A549 treated with dexamethasone at 1 μM for 4 hours (cell line): ENCODE measurements at places on chromosomes 13 and 19. TPM values are rescaled to one million over a fixed set of nuclear protein-coding genes. Genes with fewer than 3 reads are reported as not detected.

ZNF808 gene
- total RNA-seq, result 0.06 to 0.26 TPM (median 0.16 TPM) in 5 replicates

ATP12A gene
- total RNA-seq, result 0.02 TPM in 2 of 5 replicates, not detected in the others

ZNF607 gene
- 3.6 to 6.3 TPM (median 5.5 TPM) in 5 replicates for total RNA-seq

NDFIP2 gene
- 16.2 to 24.0 TPM (median 19.2 TPM) in 5 replicates for total RNA-seq

DENND1C gene
- 0.13 to 0.25 TPM (median 0.21 TPM) in 5 replicates for total RNA-seq

ASPDH gene
- total RNA-seq, result not detected in 5 replicates

VSTM2B gene
- 0.09 TPM in 1 of 5 replicates, not detected in the others for total RNA-seq

ZNF540 gene
- 0.05 to 0.17 TPM (median 0.16 TPM) in 4 of 5 replicates, not detected in the other for total RNA-seq

CEACAM6 gene
- 14.6 to 24.6 TPM (median 18.9 TPM) in 5 replicates for total RNA-seq

PLK5 gene
- total RNA-seq, result not detected in 5 replicates
